ENCODE measurements at places on chromosomes 5 and 9. TPM values are rescaled to one million over a fixed set of nuclear protein-coding genes. Genes with fewer than 3 reads are reported as not detected.

DNA sequence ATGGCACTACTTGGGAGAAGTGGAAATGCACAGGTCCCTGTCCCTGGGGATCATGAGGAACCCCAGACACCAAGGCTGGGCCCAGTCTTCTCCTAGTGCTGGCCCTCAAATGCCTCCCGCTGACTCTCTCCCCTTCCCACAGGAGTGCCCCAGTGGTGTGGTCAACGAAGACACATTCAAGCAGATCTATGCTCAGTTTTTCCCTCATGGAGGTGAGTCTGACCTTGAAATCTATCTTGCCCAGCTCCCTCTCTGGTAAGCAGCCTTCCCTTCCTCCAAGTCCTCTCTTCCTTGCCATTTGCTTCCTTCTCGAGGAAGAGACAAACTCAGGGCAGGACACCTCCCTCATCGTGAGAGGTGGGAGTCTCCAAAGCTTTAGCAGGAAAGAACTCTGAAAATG is 63.3 kb upstream of the GABRP start:
- DNase-seq = no peak

HAVCR2 gene
- 0.53 TPM for total RNA-seq

GRCh38 chr5:19745247-19745646 is 242.8 kb downstream of the CDH18 start:
- DNase-seq = no peak

GRCh38 chr9:133977421-133978201 is 14.5 kb downstream of the VAV2 start:
- no peak for DNase-seq

- no peak for DNase-seq
Observed at GRCh38 chr9:89234205-89235067, 55.8 kb upstream of the SHC3 start.

DNA sequence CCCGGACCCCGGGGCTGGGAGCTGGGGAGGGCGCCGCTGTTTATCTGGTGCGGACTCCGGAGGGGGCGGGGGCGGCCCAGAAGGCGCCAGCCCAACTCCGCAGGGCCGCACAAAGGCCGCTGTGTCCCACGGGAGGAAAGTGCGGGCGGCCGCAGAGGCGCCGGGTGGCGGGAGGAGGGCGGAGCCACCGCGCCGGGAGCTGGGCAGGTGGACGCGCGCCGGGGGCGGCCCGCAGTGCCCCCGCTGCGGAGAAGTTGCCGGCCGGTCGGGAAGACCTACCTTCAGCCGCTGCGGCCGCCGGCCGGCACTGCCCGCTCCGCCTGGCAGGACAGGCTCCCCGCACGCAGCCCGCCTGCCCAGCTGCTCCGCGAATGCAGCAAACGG is 43.6 kb downstream of the NACC2 start:
- no peak for DNase-seq

HTR1A gene
- total RNA-seq = not detected

- DNase-seq = no peak
Observed at GRCh38 chr5:68418201-68418600, 202.6 kb downstream of the PIK3R1 start.

ADRA1B gene
- under 0.01 TPM for total RNA-seq

DNA sequence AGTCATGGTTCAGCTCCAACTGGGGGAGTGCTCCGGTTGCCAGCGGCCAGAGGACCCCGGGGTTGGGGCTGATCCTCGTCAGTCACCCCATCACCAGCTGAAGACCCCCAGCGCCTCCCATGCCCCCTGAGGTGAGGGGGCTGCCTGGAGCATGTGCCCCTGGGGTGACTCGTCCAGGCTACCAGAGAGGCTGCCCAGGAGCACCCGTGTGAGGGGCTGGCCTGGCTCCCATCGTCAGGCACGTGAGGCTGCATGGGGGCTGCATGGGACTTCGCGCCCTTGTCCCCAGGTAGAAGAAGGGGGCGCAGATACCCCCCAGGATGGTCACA is 46.4 kb upstream of the EGFL7 start:
- no peak for DNase-seq

KIF4B gene
- total RNA-seq = 0.13 TPM

- no peak for DNase-seq
Observed at GRCh38 chr5:97751540-97751939, 568.5 kb upstream of the RIOK2 start.

PAEP gene
- not detected for total RNA-seq

GRCh38 chr9:130543859-130544258 is 35.5 kb upstream of the FUBP3 start:
- no peak for DNase-seq

PCDHA4 gene
- total RNA-seq = 0.77 TPM

CTXN3 gene
- not detected for total RNA-seq

DNA sequence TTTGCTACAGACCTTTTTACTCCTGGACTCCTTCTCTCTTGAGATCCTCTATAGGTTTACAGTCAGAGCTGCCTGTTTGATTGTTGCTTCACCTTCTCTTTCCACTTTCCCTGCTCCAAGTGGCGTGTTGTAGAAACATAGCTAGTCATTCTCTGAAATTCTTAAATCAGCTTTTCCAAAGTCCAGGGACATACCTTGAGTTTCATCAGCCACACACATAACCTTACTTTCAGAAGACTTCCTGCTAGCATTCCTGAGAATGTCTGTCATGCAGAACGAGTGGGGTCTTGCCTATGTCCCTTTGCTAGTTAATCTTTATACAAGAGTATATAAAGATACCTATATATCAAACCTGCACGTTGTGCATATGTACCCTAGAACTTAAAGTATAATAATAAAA is 230.3 kb upstream of the ZNF462 start:
- peak; percentile 93 for DNase-seq

CDH9 gene
- not detected for total RNA-seq

GRCh38 chr9:88355166-88355565 is 33.1 kb upstream of the SPIN1 start:
- peak; percentile 84 for DNase-seq

CSF1R gene
- not detected for total RNA-seq

TMEFF1 gene
- 0.13 TPM for total RNA-seq

FBXO10 gene
- 3.7 TPM for total RNA-seq

DNA sequence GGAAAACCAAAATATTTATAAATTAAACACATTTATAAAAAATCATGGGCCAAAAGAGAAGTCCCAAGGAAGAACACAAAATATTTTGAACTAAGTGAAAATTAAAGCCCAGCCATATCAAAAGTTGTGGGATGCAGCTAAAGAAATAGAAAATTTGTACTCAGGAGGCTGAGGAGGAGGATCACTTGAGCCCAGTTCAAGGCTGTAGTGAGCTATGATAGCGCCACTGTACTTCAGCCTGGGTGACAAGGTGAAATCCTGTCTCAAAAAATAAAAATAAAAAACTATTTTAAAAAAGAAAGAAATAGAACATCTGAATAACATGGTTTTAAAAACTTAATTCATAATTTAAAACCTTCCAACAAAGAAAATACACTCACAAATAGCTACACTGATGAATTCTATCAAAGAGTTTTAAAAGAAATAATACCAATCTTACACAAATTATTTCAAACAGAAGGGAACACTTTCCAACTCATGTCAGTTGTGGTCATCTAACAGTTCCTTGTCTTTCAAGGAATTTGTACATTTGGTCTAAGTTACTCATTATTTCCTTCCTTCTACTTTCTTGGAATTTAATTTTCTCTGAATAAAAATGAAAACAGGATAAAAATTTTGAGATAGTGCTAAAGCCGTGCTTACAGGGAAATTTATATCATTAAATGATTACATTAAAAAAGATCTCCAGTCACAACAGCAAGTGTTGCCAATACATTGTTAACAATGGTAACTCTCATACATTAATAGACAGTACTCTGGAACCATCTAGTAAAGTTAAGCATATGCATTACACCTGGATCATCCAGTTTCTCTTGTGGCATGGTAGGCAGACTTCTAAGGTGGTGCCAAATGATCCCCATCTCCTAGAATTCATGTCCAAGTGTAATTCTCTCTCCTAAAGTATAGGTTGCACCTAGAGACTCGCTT is 17.8 kb downstream of the PTBP3 start:
- DNase-seq = no peak

- DNase-seq = no peak
Observed at GRCh38 chr9:136665704-136666371, 3.1 kb downstream of the EGFL7 start.

OTULIN gene
- total RNA-seq = 19.6 TPM

Measured in bronchial epithelial cell (primary cell).